ENCODE measurements at places on chromosomes 16 and 17.

GRCh38 chr16:14446796-14447195, 183.3 kb downstream of the PARN start:
- DNase-seq, result no peak

DNA sequence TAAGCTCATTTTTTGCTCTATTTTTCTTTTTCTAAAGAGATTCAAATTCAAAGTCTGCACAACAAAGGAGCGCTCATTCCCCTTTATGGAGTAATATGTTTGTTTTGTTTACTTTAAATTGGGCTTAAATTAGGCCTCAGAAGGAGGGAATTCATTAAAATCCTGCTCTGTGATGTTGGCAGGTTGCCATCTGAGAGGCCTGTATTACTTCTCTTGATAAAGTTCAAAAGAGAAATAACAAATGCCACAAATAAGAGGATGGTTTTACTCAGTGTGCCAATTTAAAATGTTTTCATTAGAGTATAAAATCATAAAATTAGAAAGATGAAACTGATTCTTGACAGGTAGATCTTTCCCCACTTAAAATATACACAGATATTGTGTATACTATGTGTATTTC, 54.5 kb upstream of the HLF start:
- DNase-seq, result no peak

DNA sequence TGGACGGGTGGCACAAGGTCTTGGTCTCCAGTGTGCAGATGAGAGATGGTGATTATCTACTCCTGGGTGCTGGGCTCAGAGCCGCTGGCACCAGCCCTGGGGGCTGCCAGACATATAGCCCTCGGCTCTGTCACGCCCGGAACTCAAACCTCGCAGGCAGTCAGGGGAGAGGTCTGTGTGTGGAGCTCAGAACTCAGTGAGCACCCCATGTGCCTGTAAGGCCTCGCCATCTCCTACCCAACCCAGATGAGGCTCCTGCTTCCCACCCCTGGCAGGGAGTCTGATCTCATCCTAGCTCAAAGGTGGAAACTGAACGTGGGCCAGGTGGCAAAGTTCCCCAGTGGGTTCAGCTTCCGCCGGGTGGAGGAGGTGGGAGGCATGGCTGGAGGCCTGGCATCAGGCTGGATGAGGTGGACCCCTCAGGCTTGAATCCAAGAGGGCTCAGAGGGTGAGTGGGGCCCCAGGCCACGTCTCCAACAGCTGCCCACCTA, 22.6 kb upstream of the NPTX1 start:
- no peak for DNase-seq

- peak; percentile 79 for DNase-seq
These were observed 64.5 kb downstream of the CYLD start for GRCh38 chr16:50806099-50807062.

GRCh38 chr17:78026381-78026780, 67.9 kb downstream of the TNRC6C start:
- no peak for DNase-seq
